Activated T-helper 17 cell treated with anti-CD3 and anti-CD28 coated beads, Interleukin-2, amount 50 U/mL, for 72 hours (primary cell): ENCODE measurements at places on chromosomes 5 and 9.

GRCh38 chr5:43772764-43773477, 169.9 kb downstream of the NNT start:
- ATAC-seq: no peak

DNA sequence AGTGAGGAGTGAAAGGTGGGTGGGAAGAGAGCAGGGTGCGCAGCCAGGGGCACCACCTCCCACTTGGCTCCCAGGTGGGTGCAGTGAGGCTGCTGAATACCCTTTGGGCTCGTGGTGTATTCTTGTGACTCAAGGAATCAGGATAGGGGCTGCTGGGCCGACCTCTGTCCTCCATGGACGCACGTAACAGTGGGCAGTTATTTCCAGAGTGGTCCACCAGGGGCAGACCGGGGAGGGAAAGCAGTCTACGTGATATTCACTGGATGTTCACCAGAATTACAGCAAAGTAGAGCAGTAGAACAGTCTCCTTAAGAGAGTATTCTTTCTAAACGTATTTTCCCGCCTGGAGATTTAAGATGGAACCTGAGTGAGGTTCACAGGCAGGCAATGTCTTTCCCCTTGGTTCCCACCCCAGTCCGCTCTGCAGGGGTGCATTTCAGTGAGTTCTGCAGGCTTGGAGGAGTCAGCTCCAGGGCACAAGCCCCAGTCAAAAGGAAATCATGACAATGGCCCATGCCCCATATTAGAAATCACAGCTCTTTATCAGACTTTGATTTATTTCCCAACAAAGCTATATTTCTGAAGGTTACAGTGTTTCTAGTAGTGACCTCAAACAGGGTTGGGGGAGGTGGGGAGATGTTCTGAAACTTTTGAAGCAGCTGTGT, 88.7 kb downstream of the SYK start:
- no peak for ATAC-seq

- no peak for ATAC-seq
Observed at GRCh38 chr5:6574537-6575245, 58.2 kb downstream of the NSUN2 start.

DNA sequence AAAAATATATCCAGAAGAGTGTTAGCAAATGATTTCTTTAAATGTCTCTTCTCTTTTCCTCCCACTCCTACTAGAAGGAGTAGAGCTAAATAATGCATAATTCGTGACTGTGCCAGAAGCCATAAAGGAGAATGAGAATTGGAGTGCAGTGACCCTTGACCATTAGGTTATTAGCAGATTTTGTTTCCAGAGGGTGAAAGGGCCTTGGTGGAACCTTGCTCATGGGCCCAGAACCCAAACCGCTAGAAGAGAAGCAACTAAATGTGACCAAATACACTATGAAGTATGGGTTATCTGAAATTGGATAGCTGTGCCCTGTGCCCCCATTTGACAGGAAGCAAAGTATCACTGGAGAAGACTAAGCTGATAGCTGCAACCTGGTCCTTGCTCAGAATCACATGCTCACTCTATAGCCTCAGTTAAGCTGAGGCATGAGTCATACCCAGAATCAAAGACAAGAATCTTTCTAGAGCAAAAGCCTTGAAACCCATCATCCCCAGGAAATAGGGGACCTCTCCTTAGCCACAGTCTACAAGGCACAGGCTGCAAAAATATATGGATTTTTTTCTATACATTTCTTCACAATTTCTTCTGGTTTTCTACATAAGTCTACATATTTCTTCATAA, 36.3 kb downstream of the CAPSL start:
- peak; percentile 59 for ATAC-seq

- ATAC-seq: no peak
Observed at GRCh38 chr5:62717301-62717933, 138.8 kb downstream of the LRRC70 start.

DNA sequence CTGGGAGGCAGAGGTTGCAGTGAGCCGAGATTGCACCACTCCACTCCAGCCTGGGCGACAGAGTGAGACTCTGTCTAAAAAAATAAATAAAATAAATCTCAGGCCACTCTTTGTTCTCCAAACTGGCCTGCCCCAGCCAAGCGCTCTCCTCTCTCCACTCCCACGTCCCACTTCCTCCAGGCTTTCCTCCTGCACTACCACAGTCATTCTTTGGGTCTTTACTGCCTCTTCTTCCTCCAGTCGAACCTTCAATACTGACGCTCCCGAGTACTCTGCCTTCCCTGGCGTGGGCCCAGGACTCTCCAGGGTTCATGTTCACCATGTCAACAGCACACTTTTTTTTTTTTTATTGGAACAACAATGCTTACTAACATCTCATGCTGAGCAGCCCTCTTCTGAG, 23.9 kb downstream of the RNF130 start:
- ATAC-seq: no peak

DNA sequence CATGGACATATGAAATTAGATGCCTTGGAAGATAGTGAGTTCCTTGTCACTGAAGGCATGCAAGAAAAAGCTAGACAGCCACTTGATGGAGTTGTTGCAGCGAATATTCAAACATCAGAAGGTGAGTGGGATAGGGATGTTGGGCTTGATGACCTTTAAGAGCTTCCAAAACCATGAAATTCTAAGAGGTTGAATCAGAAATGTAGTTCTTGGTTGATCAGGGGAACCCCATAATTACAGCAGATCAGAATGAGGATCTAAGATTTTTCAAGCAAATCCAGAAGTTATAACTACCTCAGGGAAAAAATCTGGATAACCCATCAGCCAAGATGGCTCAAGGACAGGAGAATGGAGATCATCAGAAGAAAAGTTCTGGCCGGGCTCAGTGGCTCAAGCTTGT, 244.3 kb upstream of the NR4A3 start:
- ATAC-seq: no peak

- ATAC-seq: no peak
Observed at GRCh38 chr9:15372455-15372854, 50.2 kb upstream of the SNAPC3 start.
